ENCODE measurements at places on chromosomes 4 and X.

DNA sequence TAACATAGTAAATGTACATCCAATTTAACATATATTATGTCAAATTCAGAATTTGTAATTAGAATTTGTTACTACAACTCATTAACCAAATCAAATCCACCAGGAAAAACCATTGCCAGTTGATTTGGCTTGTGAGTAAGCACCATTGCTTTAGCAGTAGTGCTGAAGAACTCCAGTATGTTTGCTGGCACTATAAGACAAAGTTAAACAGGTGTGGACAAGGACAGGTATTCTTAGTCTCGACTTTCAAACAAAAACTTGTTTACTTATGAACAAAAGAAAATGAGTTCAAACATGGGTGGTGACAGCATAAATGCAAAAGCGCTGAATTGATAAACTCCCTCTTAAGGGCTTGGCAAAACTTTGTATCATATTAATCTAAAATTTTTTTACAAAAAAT, 1.3 kb upstream of the ADH7 start:
- DNase-seq, result no peak

GRCh38 chr4:1178300-1179088, 6.1 kb upstream of the SPON2 start:
- DNase-seq, result no peak

- DNase-seq, result no peak
These were observed 201.9 kb upstream of the MAMLD1 start for GRCh38 chrX:150161193-150161592.

GRCh38 chr4:8488791-8489369, 48.3 kb downstream of the TRMT44 start:
- no peak for DNase-seq

DNA sequence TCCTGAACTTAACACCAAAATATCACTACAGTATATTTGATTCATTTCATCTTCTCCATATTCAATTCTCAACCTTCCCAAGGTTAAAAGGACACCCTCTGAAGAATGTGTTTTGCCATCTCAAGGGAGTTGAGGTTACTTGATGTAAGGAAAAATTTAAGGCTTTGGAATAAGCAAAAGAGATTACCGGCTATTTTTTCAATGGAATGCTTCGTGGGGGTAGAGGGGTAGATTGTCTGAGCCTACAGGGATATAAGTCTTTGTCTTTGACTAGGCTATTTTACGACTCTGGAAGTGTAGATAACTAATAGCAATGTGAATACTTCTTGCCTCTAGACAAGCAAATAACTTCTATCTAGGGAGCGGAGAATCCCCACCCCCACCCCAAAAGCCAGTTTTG, 78.2 kb downstream of the BCOR start:
- DNase-seq, result no peak

GRCh38 chr4:88017516-88018297, 10.3 kb downstream of the PKD2 start:
- peak; percentile 98 for DNase-seq

- no peak for DNase-seq
These were observed 27.5 kb downstream of the TMEM156 start for GRCh38 chr4:39004758-39005157.

GRCh38 chr4:182863501-182863900, 53.7 kb downstream of the DCTD start:
- DNase-seq, result no peak

- no peak for DNase-seq
These were observed 15.8 kb upstream of the SFRP2 start for GRCh38 chr4:153804722-153805121.

GRCh38 chrX:68252664-68253063, 180.6 kb downstream of the OPHN1 start:
- no peak for DNase-seq

DNA sequence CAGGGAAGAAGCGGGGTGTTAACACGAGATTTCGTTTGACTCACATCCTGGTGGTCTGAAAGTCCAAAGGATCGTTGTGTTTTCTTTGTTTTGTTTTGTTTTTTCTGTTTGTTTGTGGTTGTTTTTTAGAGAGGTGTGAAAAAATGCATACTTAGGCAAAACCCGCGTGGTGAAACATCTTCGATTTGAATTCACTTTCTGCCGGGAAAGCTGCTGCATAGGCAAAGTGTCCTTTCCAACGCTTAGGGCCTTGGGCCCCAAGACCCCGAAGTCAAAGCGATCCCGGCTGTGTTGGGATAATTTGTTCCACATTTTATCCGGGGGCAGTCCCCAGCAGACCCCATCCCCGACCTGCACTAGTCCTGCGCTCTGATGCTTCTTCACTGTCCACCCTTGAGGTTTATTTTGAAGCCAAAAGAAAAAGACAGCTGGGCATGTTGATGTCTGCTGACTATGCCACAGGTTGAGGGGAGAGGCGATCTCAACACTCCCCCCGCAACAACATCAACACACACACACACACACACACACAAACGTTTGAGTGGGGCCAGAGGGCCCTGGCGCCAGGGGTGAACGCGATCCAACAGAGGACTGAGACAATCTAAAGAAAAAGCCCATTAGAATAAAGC, 2.0 kb downstream of the MSX1 start:
- no peak for DNase-seq

- DNase-seq, result no peak
These were observed 453.1 kb upstream of the KLHL4 start for GRCh38 chrX:87064502-87064901.

Measured in iris pigment epithelial cell (primary cell).